ENCODE measurements at places on chromosomes 6 and 20. TPM values are rescaled to one million over a fixed set of nuclear protein-coding genes. Genes with fewer than 3 reads are reported as not detected.

Gene SAMD3
- 0.84 TPM for polyA plus RNA-seq

Gene PACRG
- polyA plus RNA-seq: not detected

Gene SULF2
- polyA plus RNA-seq: 3.0 TPM

Gene SAPCD1
- polyA plus RNA-seq: 0.96 TPM

Gene GJA10
- not detected for polyA plus RNA-seq

Gene MYCT1
- polyA plus RNA-seq: 0.31 TPM

Gene GSTA3
- polyA plus RNA-seq: not detected

Gene SNX9
- 23.7 TPM for polyA plus RNA-seq

Gene GUCA1A
- not detected for polyA plus RNA-seq

Gene PKIB
- not detected for polyA plus RNA-seq

- peaks cover 7% of the 10 kb centered on the region for H3K36me3 ChIP-seq
- peaks cover 10% of the 10 kb centered on the region for H3K27me3 ChIP-seq
- H3K4me1 ChIP-seq: no peaks in the 10 kb centered on the region
These were observed 136.7 kb upstream of the RALGAPA2 start for GRCh38 chr20:20849161-20849560.

DNA sequence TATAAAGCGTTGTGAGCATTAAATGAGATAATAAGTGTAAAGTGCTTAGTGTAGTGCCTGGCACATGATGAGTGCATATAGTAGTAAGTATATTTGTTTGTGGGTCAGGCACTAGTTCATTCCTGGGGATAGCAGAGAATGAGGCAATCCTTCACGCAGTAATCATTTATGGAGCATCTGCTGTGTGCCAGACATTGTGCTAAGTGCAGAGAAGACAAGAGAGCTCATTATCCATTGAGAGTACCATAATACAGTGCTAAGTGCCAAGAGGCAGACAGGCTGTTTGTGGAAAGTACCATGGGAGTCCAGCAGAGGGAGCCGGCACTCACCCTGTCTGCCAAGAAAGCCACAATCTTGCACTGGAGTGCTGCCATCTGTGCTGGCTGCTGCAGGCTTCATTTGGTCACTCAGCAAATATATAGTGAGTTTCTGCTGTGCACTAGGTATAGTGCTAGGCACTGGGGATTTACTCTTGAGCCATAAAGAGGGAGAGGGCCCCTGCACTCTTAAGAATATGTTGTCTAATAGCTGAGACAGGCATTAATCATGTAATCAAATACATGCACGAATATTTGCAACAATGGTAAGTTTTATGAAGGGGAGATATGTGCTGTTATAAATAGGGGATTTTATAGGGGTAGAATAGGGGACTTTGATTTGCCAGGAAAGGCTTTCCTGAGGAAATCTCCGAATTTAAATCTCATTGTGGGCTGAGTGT is 12.9 kb upstream of the MROH8 start:
- H3K27ac ChIP-seq: no peak overlapping the region
- peaks cover 10% of the 10 kb centered on the region for H3K36me3 ChIP-seq
- no peak overlapping the region for H3K4me3 ChIP-seq
- H3K27me3 ChIP-seq: no peaks in the 10 kb centered on the region
- H3K4me1 ChIP-seq: peaks cover 61% of the 10 kb centered on the region

DNA sequence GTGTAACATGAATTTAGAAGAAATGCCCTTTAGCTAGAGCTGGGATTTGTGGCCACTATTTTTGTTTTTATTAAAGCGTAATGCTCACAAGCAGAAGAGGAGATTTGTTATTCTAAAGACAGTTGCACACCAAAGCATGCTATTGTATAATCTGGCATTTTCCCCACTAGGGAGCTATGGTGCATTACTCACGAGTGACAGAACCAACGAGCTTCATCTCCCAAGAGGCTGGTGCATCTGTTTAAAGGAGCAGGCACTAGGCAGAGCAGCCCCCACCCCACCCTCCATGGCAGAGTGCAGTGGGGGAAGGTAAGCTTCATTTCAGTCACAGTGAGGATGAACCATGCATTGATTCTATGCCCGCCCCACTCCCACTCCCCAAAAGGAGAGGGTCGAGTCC is 287.3 kb upstream of the TSHZ2 start:
- no peaks in the 10 kb centered on the region for H3K4me1 ChIP-seq
- no peak overlapping the region for H3K27ac ChIP-seq
- no peaks in the 10 kb centered on the region for H3K27me3 ChIP-seq
- DNase-seq: no peak

DNA sequence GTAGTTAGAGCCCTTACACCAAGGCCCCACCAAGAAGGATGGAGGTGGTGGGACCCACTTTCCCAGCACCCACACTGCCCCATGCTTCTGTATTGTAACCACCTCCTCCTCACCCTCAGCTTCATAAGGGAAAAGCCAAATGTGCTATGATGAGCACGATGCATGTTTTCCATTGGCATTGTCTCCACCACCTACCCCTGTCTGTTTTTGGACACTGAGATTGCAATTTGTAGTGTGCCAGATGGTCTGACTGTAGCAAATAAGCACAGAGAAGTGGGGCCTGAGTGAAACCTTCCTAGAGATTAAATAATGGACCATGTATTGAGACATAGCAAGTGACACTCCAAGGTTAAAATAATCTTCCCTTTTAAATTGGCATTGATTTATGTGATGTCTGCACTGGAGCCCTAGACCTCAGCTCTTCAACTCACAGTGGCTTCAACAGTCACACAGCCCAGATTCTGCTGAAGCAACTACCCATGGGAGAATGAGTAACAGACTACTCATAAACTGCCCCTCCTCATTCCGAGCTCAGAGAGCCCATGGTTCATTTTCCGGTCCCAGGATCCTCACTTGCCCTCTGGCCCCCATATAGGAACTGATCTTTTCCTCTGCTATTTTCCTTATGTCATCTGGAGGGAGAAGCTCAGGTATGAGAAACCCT is 177.9 kb downstream of the COL9A1 start:
- H3K27me3 ChIP-seq: no peaks in the 10 kb centered on the region
- no peak overlapping the region for H3K27ac ChIP-seq
- H3K36me3 ChIP-seq: peaks cover 28% of the 10 kb centered on the region
- H3K4me3 ChIP-seq: no peak overlapping the region

DNA sequence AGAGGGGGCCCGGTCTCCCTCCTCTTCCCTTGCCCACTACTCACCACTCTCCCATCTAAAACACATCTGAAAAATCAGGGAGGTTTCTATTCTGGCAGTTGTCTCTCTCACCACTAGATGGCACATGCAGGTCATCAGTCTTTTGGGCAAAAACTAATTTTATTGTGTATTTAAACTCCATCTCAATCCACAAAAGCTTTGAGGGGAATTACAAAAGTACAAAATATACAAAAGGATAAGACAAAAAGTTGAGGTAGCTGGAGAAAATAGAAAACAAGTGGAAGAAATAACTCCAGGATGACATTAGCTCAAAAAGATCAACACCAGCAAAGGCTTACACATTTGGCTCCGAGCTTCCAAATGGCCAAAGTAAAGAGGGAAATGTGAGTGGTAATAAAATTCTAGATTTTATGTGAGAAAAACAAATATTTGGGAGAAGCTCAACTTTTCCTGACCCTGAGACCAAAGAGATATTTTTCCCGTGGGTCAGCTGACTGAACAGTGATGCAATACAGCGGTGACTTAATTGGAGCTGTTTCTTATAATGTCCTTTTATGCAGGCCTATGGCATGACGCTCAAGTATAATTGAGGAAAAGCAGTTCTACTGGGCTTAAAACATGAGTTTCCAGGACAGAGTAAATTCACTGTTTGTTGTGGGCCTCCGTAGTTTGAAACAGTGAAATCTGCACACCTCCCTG is 79.8 kb upstream of the CHD6 start:
- no peak overlapping the region for H3K4me3 ChIP-seq
- peaks cover 16% of the 10 kb centered on the region for H3K27me3 ChIP-seq
- H3K27ac ChIP-seq: no peak overlapping the region

- peaks cover 52% of the 10 kb centered on the region for H3K27me3 ChIP-seq
- no peak overlapping the region for H3K4me3 ChIP-seq
- no peak overlapping the region for H3K27ac ChIP-seq
- H3K36me3 ChIP-seq: no peaks in the 10 kb centered on the region
- peak; percentile 5 for DNase-seq
- peaks cover 3% of the 10 kb centered on the region for H3K4me1 ChIP-seq
These were observed 258.7 kb downstream of the LRFN2 start for GRCh38 chr6:40328386-40328985.

DNA sequence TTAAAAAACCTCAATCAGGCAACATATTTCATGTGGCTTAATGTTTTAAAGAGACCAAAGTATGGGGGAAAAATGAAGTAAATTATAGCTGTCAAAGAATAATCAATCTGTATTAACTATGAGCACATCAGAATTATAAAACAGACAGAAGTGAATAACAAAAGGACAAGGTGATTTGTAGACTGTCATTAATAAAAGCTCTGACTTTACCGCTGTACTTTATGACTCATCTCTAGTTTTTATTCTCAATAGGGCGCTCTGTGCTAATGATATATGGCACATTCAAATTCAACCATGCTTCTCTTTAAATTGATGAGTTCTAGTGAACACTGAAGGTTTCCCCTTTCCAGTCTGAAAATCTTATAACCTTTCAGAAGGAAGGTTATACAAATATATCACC is 72.0 kb downstream of the PREP start:
- no peak for DNase-seq
- peaks cover 39% of the 10 kb centered on the region for H3K36me3 ChIP-seq
- no peaks in the 10 kb centered on the region for H3K27me3 ChIP-seq
- no peak overlapping the region for H3K27ac ChIP-seq
- no peak overlapping the region for H3K4me3 ChIP-seq
- no peaks in the 10 kb centered on the region for H3K4me1 ChIP-seq

GRCh38 chr6:149052350-149053106 is 265.0 kb upstream of the TAB2 start:
- H3K27ac ChIP-seq: no peak overlapping the region
- no peak for DNase-seq
- no peak overlapping the region for H3K4me3 ChIP-seq

- H3K4me1 ChIP-seq: peaks cover 6% of the 10 kb centered on the region
- no peak for DNase-seq
- no peak overlapping the region for H3K4me3 ChIP-seq
- peaks cover 2% of the 10 kb centered on the region for H3K36me3 ChIP-seq
These were observed 41.6 kb downstream of the LYRM4 start for GRCh38 chr6:5219011-5219691.

GRCh38 chr6:69090132-69090531 is 455.1 kb downstream of the ADGRB3 start:
- no peak for DNase-seq
- no peak overlapping the region for H3K27ac ChIP-seq
- H3K36me3 ChIP-seq: no peaks in the 10 kb centered on the region
- H3K4me1 ChIP-seq: no peaks in the 10 kb centered on the region
- H3K4me3 ChIP-seq: no peak overlapping the region

GRCh38 chr6:111604259-111605099 is 1.2 kb downstream of the TRAF3IP2 start:
- peak overlapping the region; percentile 97 for H3K27ac ChIP-seq
- peak overlapping the region; percentile 99 for H3K4me3 ChIP-seq
- no peaks in the 10 kb centered on the region for H3K27me3 ChIP-seq
- H3K4me1 ChIP-seq: peaks cover 36% of the 10 kb centered on the region
- H3K36me3 ChIP-seq: no peaks in the 10 kb centered on the region

DNA sequence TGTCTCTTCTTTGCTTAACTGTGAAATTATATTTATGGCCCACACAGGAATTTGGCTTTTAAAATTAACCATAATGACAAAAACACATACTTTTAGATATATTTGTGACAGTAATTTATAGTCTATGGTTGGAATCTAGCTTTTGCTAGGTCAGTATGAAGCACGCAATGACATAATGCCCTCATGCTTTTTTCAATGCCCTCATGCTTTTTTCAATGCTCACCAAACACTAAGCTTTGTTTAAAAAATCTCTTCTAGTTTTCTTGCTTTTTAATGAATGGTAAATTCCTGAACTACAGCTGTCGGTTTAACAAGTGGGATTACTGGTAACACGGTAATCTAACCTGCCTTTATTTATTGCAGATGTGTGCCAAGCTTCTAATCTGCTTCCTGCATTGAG is 12.7 kb downstream of the CCN6 start:
- no peaks in the 10 kb centered on the region for H3K4me1 ChIP-seq
- DNase-seq: no peak
- H3K27ac ChIP-seq: no peak overlapping the region
- no peak overlapping the region for H3K4me3 ChIP-seq

DNA sequence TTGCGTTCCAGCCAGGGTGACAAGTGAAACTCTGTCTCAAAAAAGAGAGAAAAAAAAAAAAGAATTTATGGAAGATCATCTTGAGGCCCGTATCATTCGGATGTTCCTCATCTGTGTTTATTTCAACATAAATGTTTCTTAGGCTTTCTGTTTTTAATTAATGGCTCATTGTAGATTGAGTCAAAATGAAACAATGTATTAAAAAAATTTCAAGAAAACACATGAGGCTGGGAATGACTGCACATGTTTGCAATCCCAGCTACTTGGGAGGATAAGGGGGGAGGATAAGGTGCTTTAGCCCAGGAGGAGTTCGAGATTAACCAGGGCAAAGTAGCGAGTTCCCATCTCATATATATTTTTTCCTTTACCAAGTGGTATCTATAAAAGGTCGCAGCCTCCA is 47.3 kb downstream of the ITCH start:
- H3K27ac ChIP-seq: no peak overlapping the region
- no peak overlapping the region for H3K4me3 ChIP-seq
- DNase-seq: no peak
- H3K36me3 ChIP-seq: peaks cover 18% of the 10 kb centered on the region
- no peaks in the 10 kb centered on the region for H3K27me3 ChIP-seq

DNA sequence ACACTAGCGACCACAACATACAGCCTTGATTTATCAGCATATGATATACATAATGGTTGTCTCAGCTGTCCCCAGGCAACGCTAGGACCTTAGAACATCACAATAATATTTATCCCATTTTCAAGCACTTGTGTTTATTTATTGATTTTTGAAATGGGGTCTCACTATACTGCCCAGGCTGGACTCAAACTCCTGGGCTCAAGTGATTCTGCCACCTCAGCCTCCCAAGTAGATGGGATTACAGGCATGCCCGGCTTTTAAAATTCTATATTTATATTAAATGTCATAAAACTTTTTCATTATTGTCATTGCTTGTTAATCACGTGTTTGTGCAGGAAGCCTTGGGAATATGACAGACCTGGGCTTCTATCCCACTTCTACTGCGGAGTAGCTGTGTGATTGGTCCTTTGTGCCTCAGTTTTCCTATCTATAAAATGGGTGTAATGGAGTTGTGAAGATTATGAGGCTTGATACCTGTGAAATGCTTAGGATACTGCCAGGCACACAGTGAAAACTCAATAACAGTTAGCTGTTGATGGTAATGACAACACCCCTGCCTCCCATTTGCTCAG is 10.2 kb downstream of the COL20A1 start:
- peaks cover 17% of the 10 kb centered on the region for H3K27me3 ChIP-seq
- no peak overlapping the region for H3K27ac ChIP-seq
- no peak for DNase-seq
- H3K4me3 ChIP-seq: no peak overlapping the region
- H3K36me3 ChIP-seq: peaks cover 14% of the 10 kb centered on the region

GRCh38 chr6:25435416-25435985 is 156.3 kb downstream of the CARMIL1 start:
- no peaks in the 10 kb centered on the region for H3K36me3 ChIP-seq
- no peak overlapping the region for H3K4me3 ChIP-seq
- no peaks in the 10 kb centered on the region for H3K4me1 ChIP-seq
- no peak overlapping the region for H3K27ac ChIP-seq
- no peaks in the 10 kb centered on the region for H3K27me3 ChIP-seq
